Thyroid gland (tissue), 4 donors: ENCODE measurements at places on chromosomes 6 and 20.

DNA sequence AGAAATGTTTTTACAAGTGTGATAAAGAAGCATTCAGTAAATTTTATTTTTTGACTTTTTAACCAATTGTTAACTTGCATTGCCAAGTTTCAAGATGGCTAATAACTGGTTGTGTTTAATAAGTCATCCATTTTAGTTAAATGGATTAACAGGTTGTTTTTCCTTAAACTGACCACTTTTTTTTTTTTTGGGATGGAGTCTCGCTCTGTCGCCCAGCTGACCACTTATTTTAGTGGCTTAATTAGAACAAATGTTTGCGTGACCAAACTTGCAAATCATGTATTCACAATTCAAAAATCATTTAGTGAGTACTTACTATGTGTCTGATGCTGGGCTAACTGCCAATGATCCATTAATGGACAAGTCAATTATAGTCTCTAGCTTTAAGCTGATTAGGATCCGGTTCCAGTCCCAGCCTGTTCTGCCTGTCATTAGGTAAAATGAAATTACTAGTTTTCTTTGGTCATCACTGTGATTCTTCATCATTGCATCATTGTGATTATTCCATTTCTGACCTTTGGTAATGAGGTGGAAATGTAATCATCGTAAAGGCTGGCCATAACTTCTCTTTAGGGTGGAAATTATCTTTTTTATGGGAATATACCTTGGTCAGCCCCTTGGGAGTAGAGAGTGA lies 729.2 kb upstream of the MARCKS start:
- no peak overlapping the region for H3K4me3 ChIP-seq
- H3K36me3 ChIP-seq, result no peaks in the 10 kb centered on the region
- no peak overlapping the region for H3K27ac ChIP-seq
- DNase-seq, result no peak

DNA sequence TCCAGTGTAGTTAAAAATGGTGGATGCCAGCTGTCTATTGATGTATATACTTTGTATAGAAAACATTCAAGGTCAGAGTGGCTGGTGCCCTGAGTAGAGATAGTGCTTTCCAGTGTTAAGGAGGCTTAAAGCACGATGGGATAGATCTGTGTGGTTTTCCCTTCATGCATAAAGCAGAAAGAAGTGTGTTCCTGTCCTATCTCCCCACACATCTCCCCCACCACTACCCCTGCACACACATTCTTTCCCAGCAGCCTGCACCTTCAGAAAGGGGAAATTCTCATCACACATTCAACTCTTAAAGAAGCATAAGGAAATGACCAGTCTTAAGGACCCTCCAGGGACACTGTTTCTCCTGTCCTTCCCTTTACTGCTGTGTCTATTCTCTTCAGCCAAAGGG lies 221.7 kb upstream of the TAB2 start:
- no peak for DNase-seq
- H3K4me3 ChIP-seq, result no peak overlapping the region
- no peaks in the 10 kb centered on the region for H3K36me3 ChIP-seq
- H3K27me3 ChIP-seq, result no peaks in the 10 kb centered on the region

DNA sequence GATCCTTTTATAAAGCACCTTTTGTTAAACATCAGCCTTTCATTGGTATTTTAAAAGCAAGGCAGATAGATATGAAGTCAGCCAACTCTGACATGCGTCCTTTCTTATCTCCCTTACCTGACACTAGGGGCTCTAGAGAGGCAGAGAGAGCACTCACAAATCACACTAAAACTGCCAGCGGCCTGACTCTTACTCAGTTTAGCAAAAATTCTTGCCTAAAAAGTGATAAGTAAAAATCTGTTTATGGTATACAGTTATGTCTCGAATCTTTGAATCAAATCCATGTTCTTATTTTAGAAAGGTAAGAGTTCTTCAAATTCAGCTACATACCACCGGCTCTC lies 10.4 kb upstream of the TDRD6 start:
- no peak overlapping the region for H3K4me3 ChIP-seq
- H3K27ac ChIP-seq, result no peak overlapping the region
- DNase-seq, result no peak
- H3K4me1 ChIP-seq, result no peaks in the 10 kb centered on the region

DNA sequence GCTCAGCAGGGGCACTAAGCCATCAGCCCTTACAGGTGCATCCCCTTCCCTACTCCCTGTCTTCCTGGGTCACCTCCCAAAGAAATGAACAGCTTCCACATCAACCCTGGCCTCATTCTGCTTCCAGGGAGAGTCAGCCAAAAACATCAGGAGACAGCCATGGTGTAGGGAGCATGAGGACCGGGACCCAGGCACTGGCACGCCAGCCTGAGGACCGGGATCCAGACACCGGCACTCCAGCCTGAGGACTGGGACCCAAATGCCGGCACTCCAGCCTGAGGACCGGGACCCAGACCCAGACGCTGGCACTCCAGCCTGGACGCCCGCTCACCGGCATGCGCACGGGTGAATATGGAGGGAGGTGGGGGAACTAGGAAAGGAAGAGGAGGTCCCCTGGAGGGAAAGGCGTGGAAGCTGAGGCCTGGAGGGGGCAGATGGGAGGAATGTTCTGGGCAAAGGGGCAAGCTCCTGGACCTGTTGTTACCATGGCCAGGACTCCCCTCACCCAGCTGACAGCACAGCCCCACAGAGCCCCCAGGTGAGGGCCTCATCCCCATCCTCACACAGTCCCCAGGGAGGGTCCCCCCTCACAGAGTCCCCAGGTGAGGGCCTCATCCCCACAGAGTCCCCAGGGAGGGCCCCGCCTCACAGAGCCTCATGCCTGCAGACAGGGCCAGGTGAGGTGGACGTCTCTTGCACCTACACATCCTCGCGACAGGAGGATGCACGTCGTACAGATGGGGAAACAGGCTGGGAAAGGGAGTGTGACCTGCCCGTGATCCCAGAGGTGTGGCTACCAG lies 26.0 kb upstream of the MRGBP start:
- no peak overlapping the region for H3K27ac ChIP-seq
- no peaks in the 10 kb centered on the region for H3K36me3 ChIP-seq
- DNase-seq, result no peak
- H3K4me3 ChIP-seq, result no peak overlapping the region
- H3K27me3 ChIP-seq, result no peaks in the 10 kb centered on the region
- peaks cover 23% of the 10 kb centered on the region for H3K4me1 ChIP-seq

DNA sequence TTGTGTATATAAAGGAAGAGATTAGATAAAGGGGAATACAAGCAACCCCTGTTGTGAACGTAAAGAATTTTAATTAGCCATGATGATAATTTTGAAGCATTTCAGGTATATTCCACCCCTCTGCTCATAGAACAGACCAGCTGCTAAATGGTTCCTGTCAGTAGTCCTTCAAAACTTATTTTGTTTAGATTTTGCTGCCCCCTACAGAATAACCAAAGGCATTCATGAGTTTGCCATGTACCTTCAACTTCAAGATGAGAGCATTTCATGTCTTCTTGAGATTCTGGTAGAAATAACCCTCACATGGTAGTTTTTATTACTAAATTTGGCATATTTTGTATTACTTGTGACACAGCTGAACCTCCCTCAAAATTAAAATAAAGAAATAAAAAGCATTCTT lies 1586.7 kb downstream of the HACE1 start:
- H3K27ac ChIP-seq, result no peak overlapping the region
- no peaks in the 10 kb centered on the region for H3K27me3 ChIP-seq
- H3K36me3 ChIP-seq, result no peaks in the 10 kb centered on the region
- DNase-seq, result no peak

GRCh38 chr6:43847741-43848630 lies 78.0 kb downstream of the VEGFA start:
- H3K36me3 ChIP-seq, result no peaks in the 10 kb centered on the region
- H3K4me1 ChIP-seq, result peaks cover 4% of the 10 kb centered on the region
- no peaks in the 10 kb centered on the region for H3K27me3 ChIP-seq
- no peak for DNase-seq
- H3K4me3 ChIP-seq, result no peak overlapping the region

GRCh38 chr20:32635764-32636163 lies 38.0 kb downstream of the C20orf203 start:
- H3K36me3 ChIP-seq, result no peaks in the 10 kb centered on the region
- H3K27me3 ChIP-seq, result no peaks in the 10 kb centered on the region
- H3K27ac ChIP-seq, result no peak overlapping the region
- H3K4me1 ChIP-seq, result no peaks in the 10 kb centered on the region

- H3K36me3 ChIP-seq, result no peaks in the 10 kb centered on the region
- H3K4me3 ChIP-seq, result no peak overlapping the region
- no peak overlapping the region for H3K27ac ChIP-seq
- H3K27me3 ChIP-seq, result no peaks in the 10 kb centered on the region
- DNase-seq, result no peak
Measured at GRCh38 chr6:136011475-136011874, 160.0 kb downstream of the PDE7B start.

GRCh38 chr20:17287503-17287902 lies 60.7 kb downstream of the PCSK2 start:
- no peak overlapping the region for H3K27ac ChIP-seq
- DNase-seq, result no peak
- H3K27me3 ChIP-seq, result no peaks in the 10 kb centered on the region

DNA sequence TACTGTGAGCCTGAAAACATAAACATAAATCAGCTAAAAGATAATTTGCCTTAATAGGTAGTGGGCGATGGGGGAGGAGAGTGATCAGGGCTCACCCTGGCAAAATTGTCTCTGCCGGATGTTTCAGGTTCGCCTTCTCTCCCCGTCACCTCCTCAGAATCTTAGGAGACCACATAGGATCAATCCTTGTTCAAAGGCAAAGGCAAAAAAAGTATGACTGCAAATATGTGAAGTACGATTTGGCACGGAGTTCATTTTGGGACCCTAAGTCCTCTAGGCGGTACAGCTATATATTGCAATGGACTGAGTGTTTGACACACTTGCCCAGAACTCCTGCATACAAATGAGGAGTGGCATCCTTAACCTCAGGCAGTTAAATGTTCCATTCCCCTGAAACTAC lies 649.2 kb upstream of the FLRT3 start:
- DNase-seq, result no peak
- H3K27ac ChIP-seq, result peak overlapping the region; percentile 84
- H3K4me1 ChIP-seq, result peaks cover 15% of the 10 kb centered on the region
- H3K27me3 ChIP-seq, result no peaks in the 10 kb centered on the region
- no peaks in the 10 kb centered on the region for H3K36me3 ChIP-seq

DNA sequence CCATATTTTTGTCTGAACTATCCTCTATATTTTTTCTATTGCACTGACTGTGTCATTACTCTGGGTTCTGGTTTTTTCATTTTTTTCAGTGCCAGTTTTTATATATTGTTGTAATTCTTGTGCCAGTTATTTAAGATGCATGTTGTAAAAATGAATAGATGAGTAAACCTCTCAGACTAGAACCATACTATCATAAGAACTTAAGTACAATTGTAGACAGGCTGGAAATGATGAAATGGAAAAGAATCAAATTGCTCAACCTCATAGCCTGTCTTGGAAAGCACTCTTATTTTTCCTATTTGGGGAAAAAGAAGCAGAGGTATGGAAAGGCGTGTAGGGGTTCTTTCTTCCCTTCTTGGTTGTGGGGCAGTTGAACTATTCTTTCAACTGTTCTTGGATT lies 30.2 kb downstream of the PANK2 start:
- H3K27ac ChIP-seq, result no peak overlapping the region
- H3K36me3 ChIP-seq, result peaks cover 11% of the 10 kb centered on the region
- H3K27me3 ChIP-seq, result no peaks in the 10 kb centered on the region
- no peak overlapping the region for H3K4me3 ChIP-seq
- H3K4me1 ChIP-seq, result peaks cover 17% of the 10 kb centered on the region

DNA sequence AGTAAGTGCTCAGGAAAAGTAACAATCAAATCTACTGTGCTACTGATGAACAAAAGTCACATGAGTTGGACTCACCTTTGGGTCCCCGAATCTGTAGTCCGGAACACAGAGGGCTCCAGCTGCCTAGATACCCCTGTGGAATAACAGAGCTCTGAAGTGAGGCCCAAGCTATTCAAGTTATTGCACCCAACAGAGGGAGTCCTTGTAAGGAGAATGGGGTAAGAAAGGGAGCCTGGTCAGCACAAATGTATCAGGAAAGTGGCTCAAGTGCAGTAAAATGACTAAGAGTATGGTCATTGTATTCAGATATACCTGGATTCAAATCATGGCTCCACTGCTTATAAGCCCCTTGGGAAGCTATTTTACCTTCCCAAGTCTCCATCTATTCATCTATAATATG lies 20.9 kb downstream of the EDN1 start:
- no peaks in the 10 kb centered on the region for H3K4me1 ChIP-seq
- H3K27me3 ChIP-seq, result no peaks in the 10 kb centered on the region
- H3K27ac ChIP-seq, result no peak overlapping the region

GRCh38 chr6:13988049-13988738 lies 63.4 kb downstream of the RNF182 start:
- no peak for DNase-seq
- no peak overlapping the region for H3K27ac ChIP-seq
- H3K4me3 ChIP-seq, result no peak overlapping the region
- H3K4me1 ChIP-seq, result no peaks in the 10 kb centered on the region

- H3K4me1 ChIP-seq, result peaks cover 14% of the 10 kb centered on the region
- H3K36me3 ChIP-seq, result no peaks in the 10 kb centered on the region
- no peaks in the 10 kb centered on the region for H3K27me3 ChIP-seq
- H3K27ac ChIP-seq, result no peak overlapping the region
Measured at GRCh38 chr6:169164986-169165385, 88.7 kb downstream of the THBS2 start.

DNA sequence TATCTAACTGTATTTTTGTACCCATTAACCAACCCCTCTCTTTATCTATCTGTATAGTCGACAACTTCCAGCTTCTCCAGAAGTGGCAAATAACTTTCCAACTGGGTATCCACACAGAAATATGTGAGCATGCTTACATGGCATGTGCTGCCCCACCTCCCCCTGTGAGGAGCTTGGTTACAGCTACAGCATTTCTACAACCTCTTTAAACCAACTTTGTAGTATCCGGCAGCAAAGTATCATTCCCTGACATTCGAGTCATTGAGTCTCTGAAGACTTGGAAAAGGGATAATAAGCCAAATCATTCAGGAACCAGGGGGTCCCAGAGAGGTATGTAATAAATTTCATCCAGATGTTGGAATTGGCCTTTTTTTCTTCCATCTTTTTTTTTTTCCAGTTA lies 48.2 kb upstream of the ASIP start:
- no peaks in the 10 kb centered on the region for H3K36me3 ChIP-seq
- no peaks in the 10 kb centered on the region for H3K27me3 ChIP-seq
- DNase-seq, result no peak
- no peak overlapping the region for H3K4me3 ChIP-seq
- no peak overlapping the region for H3K27ac ChIP-seq

GRCh38 chr6:121857551-121857950 lies 422.1 kb downstream of the GJA1 start:
- H3K36me3 ChIP-seq, result no peaks in the 10 kb centered on the region
- no peaks in the 10 kb centered on the region for H3K27me3 ChIP-seq
- no peak for DNase-seq
- no peaks in the 10 kb centered on the region for H3K4me1 ChIP-seq

DNA sequence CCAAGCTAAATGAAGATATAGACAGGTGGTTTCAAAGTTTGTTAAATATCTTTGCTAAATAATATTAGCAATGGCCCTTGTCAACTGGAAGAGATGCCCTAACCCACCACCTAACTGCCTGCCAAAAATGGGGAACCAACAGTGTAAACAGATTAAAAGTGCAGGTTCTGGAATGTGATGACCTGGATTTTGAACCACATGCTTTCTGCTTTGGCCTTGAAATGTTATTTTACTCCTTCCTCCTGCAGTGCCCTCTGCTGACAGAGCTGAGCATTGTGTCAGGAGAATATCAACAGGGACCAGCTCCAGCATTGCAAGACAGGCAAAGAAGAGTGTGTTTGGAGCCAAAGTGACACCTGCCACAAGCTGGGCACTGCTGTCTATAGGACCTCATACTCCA lies 226.6 kb downstream of the MYLK4 start:
- H3K4me1 ChIP-seq, result no peaks in the 10 kb centered on the region
- no peaks in the 10 kb centered on the region for H3K27me3 ChIP-seq
- H3K4me3 ChIP-seq, result no peak overlapping the region
- H3K27ac ChIP-seq, result no peak overlapping the region
- no peaks in the 10 kb centered on the region for H3K36me3 ChIP-seq
- DNase-seq, result no peak
